Germinal center (tissue), 1 donor: ENCODE measurements at places on chromosomes 11 and 22.

GRCh38 chr11:71330349-71330748, 78.0 kb upstream of the SHANK2 start:
- no peak for DNase-seq

- no peak for DNase-seq
Observed at GRCh38 chr11:490186-490929, 16.7 kb downstream of the RNH1 start.

- DNase-seq, result peak; percentile 30
Observed at GRCh38 chr11:15159085-15159484, 44.4 kb downstream of the INSC start.

GRCh38 chr11:45724153-45724552, 58.7 kb upstream of the CHST1 start:
- DNase-seq, result no peak

GRCh38 chr11:112334381-112334780, 73.7 kb upstream of the PLET1 start:
- no peak for DNase-seq

GRCh38 chr22:41775338-41775737, 25.1 kb upstream of the CCDC134 start:
- no peak for DNase-seq

- DNase-seq, result no peak
Observed at GRCh38 chr11:111530091-111530490, 10.4 kb upstream of the LAYN start.

DNA sequence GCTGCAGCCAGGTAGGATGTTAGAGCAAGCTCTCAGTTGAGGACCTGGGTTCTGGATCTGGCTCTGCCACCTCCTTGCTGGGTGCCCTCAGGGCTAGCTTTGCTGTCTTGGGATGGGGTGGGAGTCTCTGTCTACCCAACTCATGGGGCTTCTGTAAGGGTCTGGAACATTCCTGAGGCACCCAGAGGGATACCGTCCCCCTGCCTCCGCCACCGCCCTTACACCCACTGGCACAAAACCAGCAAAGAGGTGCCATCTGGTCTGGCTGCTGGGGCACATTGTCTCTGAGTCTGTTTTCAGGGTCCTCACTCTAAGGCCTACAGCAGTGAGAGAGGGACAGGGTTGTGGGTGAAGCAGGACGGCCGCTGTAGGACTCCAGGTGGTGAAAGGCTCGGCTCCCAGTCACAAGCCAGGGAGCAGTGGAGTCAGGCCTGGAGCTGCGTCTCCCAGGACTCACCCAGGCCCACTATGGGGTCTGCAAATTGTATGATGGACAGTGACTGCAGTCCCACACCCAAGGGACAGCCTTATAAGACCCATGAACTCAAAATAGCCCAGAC, 84.9 kb downstream of the MORC2 start:
- no peak for DNase-seq
